ENCODE measurements at places on chromosomes 1 and 21.

GRCh38 chr1:154589780-154590179, 18.2 kb downstream of the ADAR start:
- DNase-seq = no peak

- no peak for DNase-seq
These were observed 132.5 kb upstream of the FGGY start for GRCh38 chr1:59164371-59164770.

DNA sequence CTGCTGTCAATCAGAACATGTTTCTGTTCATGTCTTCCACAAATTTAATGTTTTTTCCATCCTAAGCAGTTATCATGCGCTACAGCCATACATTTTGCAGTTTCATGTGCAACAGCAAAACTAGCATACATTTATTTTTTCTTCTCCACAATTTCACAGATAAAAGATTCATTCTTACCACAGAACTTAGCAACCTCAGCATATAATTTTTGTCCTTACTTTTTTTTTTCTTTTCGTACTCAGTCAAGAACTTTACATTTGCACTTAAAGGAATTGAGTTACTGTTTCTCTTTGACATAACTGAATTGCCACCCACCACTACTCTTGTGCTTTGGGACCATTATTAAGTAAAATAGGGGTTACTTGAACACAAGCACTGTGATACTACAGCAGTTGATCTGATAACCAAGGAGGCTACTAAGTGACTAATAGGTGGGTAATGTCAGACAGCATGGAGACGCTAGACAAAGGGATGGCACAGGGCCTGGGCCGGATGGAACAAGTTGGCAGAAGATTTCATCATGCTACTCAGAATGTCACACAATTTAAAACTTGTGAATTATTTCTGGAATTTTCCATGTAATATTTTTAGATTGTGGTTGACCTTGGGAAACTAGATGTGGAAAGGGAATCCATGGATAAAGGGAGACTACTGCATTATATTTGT, 50.2 kb upstream of the LHX8 start:
- no peak for DNase-seq

DNA sequence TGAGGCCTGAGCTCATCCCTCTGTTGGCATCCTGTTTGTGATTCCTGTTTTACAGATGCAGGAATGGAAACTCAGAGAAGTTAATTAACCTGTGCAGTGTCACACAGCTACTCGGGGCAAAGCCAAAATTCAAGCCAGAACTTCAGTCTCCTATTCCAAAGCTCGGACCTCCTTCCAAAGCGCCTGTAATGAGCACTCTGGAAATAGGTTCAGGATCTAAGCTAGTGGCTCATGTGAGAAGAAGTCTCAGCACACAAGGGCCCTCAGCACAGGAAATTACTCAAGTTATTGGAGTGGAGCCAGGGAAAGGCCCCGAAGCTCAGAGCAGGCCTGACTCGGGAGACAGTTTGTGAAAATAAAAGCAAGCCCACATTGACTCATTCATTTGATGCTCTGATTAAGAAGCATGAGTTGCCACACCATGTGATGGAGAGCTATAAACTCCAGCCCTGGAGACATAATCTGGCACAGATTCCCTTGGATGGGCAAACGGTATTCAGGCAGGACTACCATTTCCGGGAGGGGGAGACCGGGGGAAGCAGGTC, 50.6 kb upstream of the LYST start:
- peak; percentile 84 for DNase-seq

DNA sequence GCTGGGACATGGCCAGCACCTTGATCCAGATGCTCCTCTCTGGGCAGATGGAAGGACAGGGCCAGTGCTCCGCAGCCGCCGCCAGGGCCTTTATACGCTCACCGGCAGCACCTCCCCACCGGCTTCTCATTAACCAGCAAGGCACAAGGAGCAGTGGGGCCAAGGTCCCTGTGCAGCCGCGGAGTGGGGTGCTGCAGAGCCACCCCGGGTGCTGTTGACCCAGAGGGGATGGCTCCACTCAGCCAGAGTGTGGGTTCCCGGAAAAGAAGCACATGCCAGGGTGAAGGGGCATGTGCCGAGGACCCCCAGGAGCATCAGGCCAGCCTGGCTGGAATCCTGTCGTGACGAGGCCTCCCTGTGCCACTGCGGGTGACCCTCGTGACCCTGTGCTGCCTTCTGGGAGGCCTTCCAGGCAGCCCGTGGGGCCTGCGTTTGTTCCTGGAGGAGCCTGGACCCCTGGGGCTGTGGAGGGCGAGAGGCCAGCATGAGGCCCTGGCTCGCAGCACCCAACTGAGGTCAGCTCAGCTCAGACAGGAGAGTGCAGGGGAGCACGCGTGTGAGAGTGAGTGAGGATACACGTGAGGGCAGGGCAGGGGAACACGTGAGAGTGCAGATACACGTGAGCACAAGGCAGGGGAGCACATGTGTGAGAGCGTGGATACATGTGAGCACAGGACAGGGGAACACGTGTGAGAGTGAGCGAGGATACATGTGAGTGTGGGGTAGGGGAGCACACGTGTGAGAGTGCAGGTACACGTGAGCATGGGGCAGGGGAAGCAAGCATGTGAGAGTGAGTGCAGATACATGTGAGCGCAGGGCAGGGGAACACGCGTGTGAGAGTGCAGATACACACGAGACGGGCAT, at the start of gene FTCD:
TSS of gene FTCD (minus strand) at position 66 of the 864 bp plus-strand sequence. CDS start at position 10, 56 bp downstream.
- DNase-seq = no peak

DNA sequence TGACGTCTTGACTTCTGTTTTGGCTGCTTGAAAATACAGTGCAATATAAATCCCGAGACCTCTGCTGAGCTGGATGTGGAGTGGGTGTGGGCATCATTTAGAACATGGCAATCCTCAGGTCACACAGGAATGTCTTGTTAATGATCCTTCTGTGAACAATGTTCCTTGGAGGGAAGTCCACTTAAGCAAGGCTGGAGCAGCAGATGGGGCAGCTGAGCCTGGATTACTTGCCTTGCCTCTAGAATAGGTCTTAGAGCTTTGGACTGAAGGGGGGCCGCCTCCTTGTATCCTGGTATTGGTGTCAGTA, 926 bp upstream of the SCMH1 start:
- DNase-seq = no peak

DNA sequence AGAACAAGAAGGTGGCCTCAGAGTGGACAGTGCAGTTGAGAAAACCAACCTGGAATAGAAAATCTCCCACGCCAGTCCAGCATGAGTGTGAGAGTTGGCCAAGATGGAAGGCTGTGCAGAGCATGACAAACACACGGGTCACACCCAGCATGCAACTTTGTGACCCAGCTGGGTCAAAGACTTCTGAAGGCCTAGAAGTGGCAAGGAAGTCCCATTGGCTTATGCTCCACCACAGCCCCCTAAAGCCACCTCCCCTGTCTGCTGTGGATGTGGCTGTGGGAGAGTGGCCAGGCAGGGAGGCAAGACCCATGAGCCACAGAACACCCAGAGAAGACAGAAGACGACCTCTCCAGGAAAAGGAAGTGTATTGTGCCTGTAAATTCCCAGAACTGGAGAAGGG, 13.6 kb downstream of the BATF3 start:
- no peak for DNase-seq

Measured in GM12865 (cell line).